ENCODE measurements at places on chromosomes 2 and 18.

DNA sequence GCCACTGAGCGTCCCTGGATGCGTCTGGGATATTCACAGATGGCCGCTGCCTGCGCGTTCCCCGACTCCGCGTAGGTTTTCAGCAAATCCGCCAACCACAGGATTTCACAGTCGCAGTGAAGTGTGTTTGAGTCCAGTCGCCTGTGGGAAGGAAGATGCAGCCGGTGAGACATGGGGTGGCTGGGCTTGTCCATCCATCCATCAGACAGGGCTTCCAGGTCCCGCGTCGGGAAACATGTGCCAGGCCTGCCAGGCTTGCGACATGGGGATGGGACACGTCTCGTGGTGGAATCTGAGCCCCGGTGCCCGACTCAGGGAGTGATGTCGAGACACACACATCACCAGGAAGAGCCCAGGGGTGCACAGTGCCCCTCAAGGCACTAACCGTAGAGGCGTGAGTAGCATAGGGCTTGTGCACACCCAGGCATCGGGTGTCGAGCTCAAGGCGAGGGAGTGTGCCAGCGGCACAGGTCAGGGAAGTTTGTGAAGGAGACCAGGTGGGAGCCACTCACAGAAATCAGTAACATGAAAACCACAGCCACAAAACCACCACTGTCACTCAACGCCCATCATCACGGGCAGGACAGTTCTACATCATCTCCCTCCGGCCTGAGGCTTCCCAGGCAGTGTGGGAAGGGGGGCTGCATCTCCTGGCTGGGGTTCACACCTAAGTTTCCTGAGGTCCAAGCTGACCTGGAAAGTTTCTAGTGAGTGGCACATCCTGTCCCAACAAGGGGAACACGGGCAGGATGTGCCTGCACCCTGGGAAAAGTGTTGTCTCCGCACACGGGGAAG is 63.9 kb downstream of the PXDN start:
- DNase-seq, result no peak

DNA sequence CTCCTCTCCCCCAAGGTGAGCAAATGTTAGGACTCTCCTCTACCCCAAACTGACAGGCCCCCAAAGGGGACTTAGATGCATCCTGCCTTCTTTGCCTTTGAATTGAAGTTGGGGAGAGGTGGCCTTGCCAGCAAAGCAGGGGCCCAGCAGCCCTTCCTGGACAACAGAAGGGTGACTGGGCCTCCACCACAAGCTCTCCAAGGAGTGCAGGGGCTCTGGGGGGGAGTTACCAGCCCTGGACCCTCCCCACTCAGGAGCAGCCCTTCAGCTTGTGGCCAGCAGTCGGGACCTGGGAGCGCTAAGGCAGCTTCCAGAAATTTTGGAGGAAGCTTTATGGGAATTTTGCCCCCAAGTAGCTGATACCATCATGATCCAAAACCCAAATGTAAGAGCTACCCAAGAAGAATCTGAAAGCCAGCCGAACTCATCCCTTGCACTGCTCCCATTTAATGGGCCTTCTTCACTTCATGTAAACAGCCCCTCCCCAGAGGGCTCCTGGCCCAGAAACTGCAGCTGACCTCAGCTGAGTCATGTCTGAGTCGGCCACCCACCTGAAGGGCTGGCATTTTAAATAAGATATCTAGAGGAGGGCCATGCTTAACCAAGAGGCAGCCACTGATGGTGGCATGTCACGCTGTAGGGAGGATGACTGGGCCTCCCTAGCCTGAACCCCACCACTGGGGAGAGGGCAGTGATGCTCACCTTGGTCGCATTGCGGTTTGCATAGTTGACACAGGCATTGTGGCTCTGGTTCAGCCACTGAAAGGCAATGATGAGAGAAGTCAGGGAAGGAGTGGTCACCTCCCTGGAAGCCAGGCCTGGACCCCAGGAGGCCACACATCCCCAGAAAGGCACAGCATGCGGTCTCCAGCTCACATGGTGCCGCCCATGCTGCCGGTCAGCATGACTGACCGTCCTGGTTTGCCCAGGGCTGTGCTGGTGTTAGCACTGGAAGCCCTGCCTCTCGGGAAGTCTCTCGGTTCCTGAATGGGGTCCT is 71.5 kb downstream of the SFXN5 start:
- no peak for DNase-seq

DNA sequence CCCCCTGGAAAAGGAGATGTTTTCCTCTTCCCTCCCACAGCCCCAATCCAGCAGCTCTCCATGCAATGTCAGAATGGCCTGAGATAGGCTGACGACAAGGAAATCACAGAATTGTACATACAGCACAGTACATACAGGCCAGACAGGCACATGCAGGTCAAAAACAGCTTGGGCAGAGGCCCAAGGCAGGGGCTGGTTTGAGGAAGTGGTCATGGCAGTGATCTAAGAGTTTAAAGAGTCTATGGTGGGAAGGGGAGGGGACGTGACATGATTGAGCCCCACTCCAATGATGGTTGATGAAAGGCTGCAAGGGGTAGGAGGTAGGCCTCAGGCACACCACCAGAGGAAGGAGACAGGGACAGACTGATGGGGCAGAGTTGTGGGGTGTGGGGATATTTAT is 4.3 kb downstream of the DCTN1 start:
- no peak for DNase-seq

- no peak for DNase-seq
Measured at GRCh38 chr2:240645346-240645745, 20.1 kb downstream of the GPR35 start.

DNA sequence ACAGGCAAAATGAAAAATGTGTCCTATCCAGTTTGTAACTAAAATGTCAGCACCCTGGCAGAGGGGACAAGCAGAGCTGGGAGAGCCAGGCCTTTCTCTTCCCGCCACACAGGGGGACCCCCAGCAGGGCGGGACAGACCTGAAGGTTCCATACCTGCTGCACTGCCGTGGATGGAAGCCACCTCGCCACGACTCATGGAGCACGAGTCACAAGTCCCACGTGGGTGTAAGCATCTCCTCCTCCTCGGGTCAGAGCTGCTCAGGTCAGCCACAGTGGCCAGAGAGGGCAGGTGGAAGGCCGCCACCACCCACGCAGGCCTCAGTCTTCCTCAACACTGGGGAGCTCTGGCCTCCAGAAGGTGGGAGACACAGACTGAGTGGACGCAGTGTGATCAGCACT is 21.0 kb downstream of the C1QL2 start:
- peak; percentile 15 for DNase-seq

DNA sequence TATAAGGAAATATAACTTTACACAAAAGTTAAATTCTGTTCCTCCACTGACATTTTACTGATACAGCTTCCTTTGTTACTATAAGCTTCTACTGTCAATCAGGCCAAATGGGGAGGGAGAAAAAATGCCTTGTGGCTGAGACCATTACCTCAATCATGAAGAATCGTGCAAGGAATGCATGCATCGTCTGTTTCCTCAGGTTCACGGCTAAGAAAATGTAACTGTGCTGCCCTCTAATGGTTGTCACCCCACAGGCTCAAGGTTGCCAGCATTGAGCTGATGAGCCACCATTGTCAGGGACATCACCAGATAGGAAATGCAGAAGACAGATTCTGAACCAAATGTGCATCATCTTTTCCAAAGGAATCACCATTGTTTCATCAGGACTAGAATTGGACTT is 426.9 kb downstream of the CDH2 start:
- DNase-seq, result no peak

GRCh38 chr18:23956483-23956882 is 58.1 kb upstream of the TTC39C start:
- no peak for DNase-seq

DNA sequence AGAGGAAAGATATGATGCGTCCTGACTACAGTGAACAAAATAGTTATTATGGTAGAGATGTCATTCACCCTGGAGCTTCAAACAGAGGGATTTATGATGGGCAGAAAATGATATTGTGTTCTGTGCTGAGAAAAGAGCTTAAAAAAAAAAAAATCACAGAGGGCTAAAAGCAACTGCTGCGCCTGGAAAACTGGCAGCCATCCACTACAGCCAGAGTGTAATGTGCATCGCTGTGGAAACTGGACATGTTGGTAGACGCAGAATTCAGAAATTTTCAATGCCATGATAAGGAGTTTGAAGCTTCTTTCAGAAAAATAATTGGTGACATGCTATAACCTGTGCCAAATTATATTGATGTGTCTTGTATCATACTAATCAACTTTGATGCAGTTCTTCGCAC is 122.9 kb upstream of the SOX11 start:
- no peak for DNase-seq

DNA sequence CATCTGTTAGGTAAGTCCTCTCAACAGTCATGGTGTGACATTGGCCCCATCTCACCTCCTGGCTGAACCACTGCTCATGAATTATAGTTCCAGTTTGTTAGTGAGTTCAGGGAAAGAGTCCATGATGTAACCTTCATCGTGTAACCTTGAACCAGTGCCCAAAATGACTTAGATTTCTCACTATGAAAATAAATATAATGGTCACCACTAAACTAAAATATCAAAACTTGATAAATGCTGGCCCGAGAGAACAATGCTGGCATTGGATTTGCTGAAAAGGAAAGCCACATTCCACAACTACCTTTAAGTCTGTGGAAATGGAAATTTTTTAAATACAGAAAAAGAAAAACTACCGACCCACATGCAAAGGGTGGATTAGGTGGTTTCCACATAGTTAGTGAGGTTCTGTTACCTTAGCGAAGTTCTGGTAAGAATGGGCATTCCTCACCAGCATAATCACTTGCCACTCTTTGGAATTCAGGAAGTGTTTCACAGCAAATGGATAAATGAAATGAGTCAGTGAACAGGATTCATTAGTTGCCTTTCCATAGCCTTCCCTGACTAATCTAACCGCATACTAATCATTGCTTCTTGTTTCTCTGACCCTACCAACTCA is 133.9 kb upstream of the CTAGE1 start:
- no peak for DNase-seq

- no peak for DNase-seq
Measured at GRCh38 chr2:241003830-241004564, 5.6 kb downstream of the SNED1 start.

Measured in activated naive CD8-positive, alpha-beta T cell treated with anti-CD3 and anti-CD28 coated beads, Interleukin-2, amount 50 U/mL, for 24 hours (primary cell).